ENCODE measurements at places on chromosomes 1 and 21. TPM values are rescaled to one million over a fixed set of nuclear protein-coding genes. Genes with fewer than 3 reads are reported as not detected.

NID1 gene
- total RNA-seq: 67.0 TPM

PTAFR gene
- total RNA-seq: 40.3 TPM

DNA sequence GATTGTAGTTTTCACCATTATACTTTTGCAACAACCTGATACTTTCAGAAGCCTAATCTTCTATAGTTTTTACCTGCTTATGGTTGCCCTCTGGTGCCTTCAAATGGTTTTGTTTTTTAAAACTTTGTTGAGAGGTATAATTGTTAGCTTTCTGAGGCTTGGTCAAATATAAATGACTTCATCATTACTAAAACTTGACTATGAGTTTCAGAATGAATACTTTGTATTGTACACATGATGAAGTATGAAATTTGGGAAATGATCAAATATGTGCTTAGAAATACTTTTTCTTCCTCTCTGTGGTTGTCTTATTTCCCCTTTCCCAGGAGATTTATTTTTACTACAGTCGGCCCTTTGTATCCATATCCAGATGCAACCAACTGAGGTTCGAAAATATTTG, 151.8 kb upstream of the B3GALT2 start:
- no peak for DNase-seq

CFHR2 gene
- not detected for total RNA-seq

ROR1 gene
- 20.1 TPM for total RNA-seq

PDC gene
- total RNA-seq: not detected

WDR64 gene
- not detected for total RNA-seq

- no peak for DNase-seq
These were observed 98.1 kb upstream of the CXADR start for GRCh38 chr21:17414766-17415165.

DNA sequence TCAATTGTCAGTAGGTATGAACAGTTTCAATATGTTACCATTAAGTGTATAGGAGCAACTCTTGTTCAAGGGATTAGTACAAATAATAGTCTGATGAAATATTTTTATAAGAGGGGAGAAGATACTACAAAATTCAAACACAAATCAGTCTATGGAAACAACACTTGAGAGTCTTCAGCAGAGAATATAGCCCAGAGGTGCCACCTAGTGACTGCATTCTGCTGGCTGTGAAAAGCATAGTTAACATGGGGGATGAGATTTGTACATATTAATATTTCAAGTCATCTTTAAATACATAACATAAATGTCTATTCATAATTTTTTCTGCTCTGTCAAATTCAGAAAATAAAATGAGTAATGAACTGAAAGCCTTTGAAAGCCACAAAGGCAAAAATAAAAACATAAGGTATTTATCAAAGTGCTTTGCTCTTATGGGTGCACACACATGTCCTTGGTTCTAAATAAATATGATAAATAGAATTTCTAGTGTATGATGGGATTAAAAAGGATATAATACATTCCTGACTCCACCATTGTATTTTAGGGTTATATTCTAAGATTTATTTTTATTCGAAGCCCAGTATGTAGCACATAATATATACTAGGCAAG, 440.9 kb upstream of the ZRANB2 start:
- peak; percentile 47 for DNase-seq

DNA sequence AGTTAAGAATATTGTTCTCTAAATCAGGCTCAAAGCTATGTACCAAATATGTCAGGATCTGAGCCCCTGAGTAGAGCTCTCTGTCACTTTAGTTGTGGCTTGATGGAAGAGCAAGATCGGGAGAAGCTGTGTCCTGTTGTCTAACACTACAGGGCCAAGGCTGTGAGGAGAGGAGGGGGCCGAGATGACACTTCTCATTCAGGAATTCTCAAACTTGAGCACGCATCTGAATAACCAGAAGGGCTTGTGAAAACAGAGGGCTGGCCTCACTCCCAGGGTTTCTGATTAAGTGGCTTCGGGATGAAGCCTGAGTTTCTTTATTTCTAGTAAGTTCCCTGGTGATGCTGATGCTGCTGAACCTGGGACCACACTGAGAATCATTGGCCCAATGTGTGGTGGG, 209.2 kb upstream of the DAB1 start:
- DNase-seq: no peak

DNA sequence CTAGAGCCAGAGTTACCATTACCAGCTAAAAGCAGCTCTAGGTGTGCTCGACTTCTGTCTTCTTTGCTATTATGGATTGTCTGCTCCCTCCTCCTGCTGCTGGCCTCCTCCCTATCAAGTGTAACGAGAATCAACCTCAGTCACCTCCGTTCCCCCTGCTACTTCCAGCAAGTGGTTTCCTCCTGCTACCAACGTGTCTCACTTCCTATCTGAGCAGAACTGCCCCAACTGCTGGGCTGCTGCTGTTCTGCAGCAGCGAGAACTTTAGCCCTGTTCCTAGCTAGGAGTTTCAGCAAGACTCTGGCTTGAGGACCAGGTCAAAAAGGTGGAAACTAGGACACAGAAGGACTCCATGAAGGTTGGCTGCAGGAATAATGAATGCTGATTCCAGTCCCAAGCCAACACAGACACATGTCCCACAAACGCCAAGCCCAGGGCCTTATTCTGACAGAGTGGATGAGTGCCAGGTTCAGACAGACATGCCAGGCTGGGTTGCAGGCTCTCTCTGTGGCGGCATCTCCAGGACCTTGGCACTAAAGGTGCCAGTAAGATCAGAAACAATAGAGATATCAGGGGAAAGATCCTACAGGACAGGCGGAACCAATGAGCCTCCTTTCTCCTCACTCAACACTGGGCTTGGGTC, 46.9 kb downstream of the CD34 start:
- no peak for DNase-seq

DNA sequence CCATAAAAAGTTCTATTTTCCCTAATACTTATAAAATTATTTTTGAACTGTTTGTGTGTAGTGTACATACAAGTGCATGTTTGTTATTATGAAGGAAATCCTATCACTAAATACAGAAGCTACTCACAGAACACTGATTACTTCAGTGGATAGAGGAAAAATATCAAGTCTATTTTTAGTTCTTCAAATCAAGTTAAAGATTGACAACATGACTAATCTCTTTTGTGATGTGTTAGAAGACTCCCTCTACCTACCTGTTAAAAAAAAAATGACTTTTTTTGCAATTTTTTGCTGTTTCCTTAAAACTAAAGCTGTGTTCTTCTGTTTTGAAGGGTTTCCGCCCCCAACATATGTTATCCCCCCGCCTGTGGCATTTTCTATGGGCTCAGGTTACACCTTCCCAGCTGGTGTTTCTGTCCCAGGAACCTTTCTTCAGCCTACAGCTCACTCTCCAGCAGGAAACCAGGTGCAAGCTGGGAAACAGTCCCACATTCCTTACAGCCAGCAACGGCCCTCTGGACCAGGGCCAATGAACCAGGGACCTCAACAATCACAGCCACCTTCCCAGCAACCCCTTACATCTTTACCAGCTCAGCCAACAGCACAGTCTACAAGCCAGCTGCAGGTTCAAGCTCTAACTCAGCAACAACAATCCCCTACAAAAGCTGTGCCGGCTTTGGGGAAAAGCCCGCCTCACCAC, 45.5 kb downstream of the NCF2 start:
- DNase-seq: no peak

- DNase-seq: no peak
These were observed 191.4 kb downstream of the DAB1 start for GRCh38 chr1:57232500-57232899.

GRCh38 chr21:32844653-32845436, 73.3 kb upstream of the PAXBP1 start:
- DNase-seq: no peak

DNA sequence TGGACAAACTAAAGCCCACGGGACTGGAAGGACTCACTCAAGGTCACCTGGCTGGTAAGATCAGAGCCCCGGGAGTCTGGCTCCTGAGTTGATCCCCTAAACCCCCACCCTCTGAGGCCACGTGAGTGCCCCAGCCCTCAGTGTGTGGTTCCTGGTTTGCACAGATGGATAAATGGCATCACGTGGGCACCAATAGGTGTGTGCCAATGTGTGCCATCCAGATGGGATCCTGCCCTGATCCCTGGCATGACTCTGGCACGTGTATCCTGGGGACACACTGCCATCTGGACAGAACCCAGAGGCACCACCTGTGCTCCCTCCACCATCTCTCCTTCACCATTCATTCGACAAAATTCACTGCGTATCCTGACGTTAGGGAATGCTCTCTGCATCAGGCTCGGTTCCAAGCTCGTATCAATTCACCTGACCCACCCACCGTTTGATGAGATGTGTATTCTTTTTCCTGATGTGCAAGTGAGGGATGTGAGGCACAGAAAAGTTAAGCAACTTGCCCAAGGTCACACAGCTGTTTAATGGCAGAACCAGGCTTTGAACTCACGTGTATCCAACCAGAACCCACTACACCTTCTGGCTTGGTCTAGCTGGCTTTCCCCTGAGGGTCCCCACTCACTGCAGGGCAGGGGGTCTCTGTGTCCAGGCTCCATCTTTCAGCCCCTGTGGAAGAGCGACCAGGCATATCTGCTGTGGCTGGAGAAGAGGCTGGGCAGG, 49.8 kb upstream of the PAX7 start:
- DNase-seq: no peak

DNA sequence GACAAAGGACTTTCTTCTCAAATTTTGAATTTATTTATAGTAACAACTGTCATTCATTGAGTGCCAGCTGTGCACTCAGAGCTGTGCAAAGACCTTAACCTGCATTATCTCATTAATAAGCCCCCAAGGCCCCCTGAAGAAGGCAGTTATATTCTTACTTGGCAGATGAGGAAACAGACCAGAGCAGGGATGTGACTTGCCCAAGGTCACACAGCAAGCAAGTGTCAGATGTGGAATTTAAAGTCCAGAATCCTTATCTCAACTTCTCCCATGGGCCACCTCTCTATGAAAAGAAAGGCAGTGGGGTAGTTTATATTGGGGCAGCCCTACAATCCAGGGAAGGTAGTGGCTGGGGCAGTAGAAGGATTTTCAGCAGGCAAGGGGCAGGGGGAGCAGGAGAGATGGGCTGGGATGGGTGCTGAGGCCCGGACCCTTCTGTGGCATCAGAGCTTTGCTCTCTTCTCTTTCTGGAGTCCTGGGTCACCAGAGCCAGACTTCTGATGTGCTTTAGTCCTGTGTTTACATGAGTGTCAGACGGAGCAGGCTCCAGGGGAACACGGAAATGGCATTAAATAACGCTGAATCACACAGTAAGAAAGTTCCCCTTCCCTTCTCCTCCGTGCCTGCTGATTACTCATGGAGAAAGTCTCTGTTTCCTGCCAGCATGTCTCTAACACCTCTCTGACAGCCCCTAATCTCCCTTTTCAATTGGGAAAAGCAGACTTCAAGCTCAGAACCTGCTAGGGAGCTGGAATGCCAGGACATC, 39.5 kb downstream of the EPHB2 start:
- DNase-seq: peak; percentile 72

- no peak for DNase-seq
These were observed 1148.8 kb upstream of the ADGRL4 start for GRCh38 chr1:80155371-80155770.

DNA sequence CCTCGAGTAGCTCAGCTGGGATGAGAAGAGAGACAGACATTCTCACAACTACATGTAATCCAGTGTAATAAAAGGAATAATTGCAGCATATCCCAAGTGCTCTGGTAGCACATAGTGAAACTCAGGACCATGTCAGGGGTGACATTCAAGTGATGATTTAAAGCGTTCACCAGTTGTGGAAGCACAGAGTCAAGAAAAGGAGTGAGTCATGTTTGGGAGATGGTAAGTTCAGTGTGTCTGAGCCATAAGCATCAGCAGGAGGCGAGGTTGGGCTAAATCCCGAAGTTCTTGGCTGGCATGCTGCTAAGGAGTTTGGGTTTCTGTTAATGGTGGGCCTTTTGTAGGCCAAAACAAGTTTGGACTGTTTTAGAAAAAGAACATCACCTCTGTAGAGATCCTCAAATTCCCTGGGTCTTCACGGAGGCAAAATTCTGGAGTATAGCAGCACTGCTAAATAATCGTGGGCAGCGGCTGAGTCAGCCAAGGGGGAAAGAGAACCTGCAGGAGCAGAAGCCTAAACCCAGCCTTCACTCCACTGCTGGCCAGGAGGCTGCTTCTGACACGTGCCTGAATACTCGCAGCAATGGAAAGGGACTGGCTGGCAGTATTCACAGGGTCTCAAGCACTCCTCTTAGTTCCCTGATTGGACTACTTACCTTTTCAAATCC, 7.2 kb upstream of the NHLH1 start:
- DNase-seq: no peak

DNA sequence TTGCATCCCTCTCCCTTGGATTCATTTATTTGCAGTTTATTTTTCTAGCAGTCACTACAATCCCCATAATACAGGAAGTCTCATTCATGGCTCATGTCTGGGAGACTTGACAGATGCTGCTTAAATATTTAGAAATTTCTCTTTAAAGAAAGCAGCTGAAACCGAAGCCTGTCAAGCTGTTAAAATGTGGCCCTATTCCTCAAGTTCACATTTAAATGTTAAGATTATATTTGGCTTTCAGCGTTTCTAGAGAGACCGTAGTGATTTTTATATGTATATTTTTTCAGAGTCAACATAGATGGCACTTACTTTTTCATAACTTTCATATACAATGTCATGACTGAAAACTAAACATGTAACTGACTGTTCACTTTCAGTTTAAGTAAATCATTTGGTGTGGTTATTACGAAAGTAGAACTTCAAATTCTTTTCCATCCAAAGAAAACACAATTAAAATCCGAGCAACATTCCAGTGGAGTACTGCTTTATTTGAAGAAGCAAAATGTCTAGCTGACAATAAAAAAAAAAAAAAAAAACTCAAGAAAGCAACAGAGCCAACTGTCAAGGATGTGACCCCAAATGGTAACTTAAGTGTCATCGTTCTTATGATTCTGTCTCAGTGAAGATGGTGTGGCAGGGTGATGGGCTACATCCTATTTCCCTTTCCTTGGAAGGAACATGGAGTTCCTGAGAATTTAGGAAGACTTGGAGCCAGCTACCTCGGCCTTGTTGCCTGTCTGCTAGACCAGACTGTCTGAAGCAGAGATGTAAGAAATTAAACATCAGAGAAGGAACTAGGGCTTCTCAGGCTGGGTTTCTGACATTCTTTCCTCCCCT, 37.8 kb downstream of the MIS18A start:
- no peak for DNase-seq

DNA sequence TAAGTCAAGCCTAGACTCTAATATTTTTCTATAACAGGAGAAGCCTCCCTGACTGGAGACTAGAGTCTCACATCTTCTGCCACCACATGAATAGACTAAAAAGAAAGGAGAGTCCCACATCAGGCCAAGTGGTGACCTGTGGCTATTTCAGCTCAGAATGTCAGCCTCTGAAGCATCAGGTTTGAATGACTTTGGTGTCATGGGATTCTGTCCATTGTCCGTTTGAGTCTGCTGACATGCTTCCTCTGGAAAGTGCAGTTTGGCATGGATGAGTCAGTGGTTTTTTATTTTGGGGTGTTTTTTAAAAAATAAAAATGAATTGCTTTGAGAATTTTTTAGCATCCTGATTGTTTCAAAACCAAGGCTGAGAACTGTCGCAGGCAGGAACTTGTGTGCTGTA, 19.5 kb downstream of the DYRK3 start:
- DNase-seq: no peak

GRCh38 chr1:184806296-184806721, 51.7 kb upstream of the EDEM3 start:
- no peak for DNase-seq

CLCA1 gene
- total RNA-seq: not detected

All from upper lobe of left lung (tissue), 6 donors.